Activated T-helper 9 cell treated with anti-CD3 and anti-CD28 coated beads, Interleukin-2, amount 50 U/mL, for 16 hours (primary cell): ENCODE measurements at places on chromosomes 4 and X.

- DNase-seq, result no peak
Measured at GRCh38 chr4:98754736-98755135, 96.3 kb upstream of the TSPAN5 start.

DNA sequence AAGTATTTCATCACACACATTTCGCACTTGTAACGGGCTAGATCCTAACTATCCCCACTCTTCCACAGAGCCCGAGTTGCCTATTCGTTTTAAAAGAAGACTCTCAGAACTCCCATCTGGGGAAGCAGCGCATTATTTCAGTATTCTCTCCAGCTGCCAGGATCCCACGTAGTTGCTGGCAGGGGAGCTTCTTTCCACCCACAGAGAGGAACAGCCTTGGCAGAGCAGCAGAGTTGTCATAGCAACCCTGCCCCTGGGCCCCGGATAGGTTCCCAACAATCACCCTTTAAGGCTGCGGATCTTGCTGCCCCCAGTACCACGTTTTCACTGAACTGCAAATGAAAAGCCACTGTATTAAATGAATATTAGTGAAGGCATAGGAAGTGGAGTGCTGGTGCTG lies 106.7 kb downstream of the GPM6A start:
- DNase-seq, result no peak

DNA sequence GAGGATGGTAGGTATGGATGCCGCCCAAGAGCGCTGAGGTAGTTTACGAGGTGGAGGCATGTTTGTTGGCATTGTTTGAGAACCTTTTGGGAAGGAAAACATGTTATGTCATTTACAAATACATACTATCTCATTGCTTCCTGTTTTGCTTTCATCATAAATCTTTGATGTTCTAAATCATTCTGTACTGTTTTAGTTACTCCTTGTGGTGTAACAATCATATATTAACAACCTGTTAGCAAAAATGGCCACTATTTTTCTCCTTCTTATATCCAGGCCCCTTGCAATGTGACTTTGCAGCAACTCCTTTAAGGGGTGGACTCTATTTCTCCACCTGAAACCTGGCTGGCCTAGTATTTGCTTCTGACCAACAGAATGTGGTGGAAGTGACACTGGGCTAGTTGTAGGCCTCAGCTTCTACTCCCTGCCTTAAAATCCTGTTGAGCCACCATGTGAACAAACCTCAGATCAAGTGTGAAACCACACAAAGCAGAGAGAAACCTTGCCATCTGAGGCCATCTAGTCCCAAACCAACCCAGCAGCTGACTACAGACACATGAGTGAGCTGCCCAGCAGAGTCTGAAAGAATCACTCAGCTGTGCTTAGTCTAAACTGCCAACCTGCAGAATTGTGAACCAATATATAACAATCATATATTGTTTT lies 15.8 kb upstream of the CXorf38 start:
- DNase-seq, result no peak

DNA sequence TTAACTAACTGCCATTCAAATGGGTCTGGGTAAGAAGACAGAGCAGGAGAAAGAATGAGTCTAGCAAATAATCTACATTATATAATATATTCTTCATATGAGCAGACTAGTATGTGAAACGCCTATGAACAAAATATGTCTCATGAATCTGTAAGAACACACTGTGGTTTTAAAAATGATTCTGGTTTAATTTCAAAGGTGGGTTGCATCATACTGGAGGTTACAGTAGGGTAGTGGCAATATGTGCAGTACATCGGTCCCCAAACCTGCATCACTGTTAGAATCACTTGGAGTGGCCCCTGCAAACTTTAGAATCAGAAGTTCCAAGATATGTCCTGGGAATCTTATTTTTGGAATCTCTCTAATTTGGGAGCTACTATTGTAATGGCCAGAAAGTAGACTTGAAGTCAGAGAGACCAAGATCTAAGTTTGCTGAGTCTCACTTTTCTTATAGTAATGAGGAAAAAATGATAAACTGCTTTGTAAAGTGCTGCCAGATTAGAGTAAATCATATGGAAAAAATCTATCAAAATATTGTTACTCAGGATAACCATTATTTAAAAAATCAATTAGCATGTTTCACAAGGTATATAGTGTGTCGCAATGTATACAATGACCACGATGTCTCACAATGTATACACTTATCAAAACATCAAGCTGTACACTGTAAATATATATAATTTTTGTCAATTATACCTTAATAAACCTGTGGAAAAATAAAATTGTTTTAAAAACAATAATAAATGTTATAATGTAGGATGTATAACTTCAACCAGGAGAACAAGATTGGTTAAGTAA lies 37.9 kb upstream of the ARSJ start:
- DNase-seq, result no peak

GRCh38 chrX:37378830-37379229 lies 29.7 kb downstream of the PRRG1 start:
- DNase-seq, result no peak

GRCh38 chr4:1407657-1408333 lies 1.6 kb upstream of the NKX1-1 start:
- no peak for DNase-seq

- DNase-seq, result no peak
Measured at GRCh38 chr4:146508229-146508939, 13.4 kb downstream of the SLC10A7 start.

DNA sequence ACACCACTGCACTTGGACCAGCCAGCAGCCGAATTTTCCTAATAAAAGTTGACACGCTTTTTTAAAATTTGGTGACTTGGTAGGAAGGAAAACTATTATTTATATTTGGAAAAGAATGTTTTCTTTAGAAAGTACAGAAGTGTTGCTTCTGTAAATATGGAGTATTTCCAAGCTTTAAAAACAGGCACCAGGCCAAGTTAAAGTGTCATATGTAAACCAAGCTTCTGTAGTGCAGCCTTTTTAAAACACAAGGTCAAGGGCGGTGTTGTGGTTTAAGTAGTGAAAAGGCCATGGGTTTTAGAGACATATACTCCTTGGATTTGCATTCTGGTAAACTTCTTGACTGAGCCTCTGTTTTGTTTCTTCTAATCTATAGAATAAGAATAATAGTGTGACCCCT lies 62.7 kb downstream of the TRIM2 start:
- no peak for DNase-seq

DNA sequence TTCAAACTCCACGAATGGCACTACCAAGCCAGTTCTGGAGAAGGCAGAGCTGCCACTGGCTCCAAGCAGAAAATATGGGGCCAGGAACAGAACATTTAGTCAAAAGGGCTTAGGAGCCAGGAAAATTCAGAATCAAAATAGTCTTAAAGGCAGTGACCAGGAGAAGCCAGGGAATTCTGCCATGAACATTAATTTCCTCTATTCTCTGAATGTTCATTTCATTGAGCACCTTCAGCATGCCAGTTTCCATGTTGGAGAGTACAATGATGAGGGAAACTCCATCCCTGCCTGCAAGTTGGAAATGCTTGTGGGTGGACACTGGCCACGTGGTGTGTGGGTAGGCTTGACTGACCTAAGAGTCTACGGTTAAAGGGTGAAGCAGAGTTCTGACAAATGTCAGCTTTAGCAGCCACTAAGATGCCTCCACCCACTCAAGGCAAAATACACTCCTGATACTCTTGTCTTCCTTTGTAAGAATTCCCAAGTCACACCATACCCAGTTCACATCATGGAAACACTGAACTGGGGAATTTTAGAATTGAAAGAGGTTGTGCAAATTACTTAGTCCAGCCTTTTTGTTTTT lies 190.1 kb upstream of the C1QTNF7 start:
- no peak for DNase-seq

DNA sequence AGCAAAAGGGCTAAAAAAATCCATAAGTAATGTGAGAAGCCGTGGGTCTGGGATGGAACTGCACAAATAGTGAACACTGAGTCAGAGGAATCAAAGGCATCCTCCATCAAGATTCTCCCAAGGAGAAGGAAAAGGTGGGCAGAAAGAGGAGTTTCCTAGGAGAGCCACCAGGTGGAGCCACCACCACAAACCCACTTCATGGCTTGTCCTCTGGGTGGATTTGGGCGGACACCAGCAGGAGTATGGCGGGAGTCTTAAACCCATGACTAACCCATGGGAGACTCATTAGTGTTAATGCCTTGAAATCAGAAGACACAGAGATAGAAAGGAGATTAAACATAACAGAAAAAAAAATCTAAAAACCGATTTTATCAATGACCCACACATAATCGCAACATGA lies 147.7 kb downstream of the SH3KBP1 start:
- DNase-seq, result peak; percentile 24

GRCh38 chrX:34875204-34875603 lies 67.4 kb upstream of the FAM47B start:
- DNase-seq, result no peak

DNA sequence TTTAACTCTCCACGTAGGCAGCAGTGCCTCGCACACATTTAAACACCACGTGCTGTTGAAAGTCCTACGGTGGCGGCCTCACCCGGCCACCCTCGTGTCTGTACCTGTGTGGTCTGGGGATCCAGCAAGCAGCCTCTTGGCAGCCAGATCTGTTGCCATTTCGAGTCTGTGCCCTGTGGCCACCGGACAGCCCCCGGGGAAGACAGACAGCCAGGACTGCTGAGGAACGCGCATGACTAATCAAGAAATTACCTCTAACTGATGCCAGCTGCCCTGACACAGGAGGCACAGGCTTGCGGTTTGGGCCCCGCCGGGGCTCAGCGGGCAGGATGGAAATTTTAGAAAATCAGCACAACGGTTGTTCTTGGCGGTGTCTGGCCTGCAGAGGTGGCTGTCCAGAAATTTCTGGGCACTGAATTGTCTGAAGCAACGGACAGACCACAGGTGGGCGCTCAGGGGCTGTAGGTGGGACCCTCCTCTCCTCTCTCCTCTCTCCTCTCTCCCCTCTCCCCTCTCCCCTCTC lies 15.6 kb upstream of the ASMTL start:
- peak; percentile 72 for DNase-seq

- DNase-seq, result no peak
Measured at GRCh38 chrX:101803451-101803850, 128.4 kb downstream of the ZMAT1 start.

DNA sequence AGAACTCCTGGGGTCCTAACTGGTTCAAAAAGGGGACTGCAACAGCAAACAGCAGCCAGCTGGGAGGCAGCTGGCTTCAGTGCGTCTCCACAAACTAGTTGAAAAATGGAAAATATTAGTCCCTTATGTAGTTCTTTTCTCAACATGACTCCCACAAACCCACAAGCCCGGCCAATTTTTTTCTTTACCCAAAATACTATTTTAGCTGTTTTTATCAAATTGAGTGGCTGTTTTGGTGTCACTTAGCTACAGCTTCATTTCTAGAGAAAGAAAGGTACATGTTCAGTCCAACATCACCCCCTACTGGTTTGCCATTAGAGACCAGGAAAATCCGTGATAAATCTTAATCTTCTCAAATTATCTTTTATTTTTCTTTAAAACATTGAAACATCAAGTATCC lies 97.2 kb downstream of the GUCY2F start:
- no peak for DNase-seq

DNA sequence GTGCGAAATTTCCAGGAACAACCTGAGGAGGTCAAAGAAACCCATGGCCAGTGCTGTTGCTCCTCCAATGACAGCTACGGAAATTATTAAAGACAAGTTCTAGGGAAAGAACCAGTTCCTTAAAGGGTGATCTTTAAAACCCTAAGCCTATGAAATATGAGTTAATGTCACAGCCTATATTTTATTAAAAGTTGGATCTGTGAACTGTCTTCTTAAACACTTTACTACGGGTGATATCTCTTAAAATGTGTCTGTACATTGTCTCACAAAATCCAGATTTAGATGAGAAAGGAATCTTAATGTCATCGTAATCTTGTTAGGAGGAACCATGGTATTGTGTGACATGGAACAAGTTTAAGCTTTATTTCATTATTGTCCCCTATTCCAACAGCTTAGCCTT lies 46.3 kb upstream of the VCX3B start:
- DNase-seq, result no peak

- peak; percentile 59 for DNase-seq
Measured at GRCh38 chrX:20252381-20253231, 14.1 kb downstream of the RPS6KA3 start.

- no peak for DNase-seq
Measured at GRCh38 chrX:138996268-138996667, 284.8 kb upstream of the FGF13 start.
